ENCODE measurements at places on chromosomes 3 and 15.

DNA sequence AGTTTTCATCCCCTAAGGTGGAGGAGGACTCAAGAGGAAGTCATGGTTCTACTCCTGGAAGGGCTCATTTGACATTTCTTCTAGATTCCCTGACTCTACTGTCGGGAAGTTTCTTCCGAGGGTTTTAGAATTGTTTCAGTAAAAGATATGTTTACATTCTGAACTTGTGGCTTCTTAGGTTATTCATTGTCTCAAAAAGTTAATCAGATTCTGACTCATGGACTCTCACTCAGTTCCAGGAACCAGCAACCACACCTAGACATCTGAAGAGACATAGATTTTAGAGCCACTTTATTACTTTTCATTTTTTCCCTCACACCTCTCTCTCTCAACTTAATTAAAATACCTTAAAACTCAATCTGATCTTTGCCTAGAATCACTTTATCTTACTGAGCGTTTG is 862.6 kb downstream of the AGBL1 start:
- DNase-seq, result no peak

DNA sequence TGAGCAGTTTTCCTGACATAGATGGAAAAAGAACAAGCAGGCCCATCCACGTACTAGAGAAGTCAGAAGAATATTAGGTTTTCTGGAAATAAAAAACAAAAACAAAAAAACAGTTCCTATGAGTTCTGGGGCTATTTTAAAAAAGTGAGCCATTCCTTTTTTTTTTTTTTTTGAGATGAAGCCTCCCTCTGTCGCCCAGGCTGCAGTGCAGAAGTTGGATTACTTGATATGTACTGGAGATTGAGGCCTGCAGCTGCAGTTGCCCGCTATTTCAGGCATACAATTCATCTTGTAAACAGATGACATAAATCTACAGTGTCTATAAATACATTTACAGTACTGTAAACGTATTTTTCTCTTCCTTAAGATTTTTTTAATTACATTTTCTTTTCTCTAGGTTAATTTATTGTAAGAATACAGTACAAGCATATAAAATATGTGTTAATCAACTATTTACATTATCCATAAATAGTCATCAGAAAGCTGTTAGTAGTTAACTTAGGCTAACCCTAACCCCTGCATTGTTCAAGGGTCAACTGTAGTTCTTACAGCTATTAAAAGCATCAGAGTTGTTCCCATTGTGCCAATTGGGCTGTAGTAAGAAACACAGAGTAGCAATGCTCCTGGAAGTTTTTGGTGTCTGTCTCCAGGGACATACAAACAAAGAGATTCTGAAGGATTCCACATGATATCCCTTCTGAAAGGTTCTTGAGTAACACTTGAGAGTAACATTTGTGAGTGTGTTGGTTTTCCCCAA is 11.2 kb upstream of the ACTL6A start:
- no peak for DNase-seq

DNA sequence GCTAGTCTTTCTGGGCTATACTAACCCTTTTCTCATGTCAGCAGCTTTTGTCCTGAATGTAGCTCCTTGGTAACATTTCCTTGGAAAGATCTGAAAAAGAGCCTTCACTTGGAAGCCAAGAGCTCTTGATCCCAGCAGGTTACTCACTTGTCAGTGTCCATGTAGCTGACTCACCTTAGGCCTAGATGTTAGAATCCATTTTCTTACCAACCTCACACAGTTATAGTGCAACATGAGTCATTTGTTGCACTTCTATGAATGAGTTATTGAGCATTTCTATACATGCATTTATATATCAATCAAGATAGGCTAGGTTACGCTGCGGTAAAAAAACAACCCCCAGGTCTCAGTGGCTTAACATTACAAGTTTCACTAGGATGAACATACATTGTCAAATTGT is 106.8 kb upstream of the SLC7A14 start:
- DNase-seq, result no peak

DNA sequence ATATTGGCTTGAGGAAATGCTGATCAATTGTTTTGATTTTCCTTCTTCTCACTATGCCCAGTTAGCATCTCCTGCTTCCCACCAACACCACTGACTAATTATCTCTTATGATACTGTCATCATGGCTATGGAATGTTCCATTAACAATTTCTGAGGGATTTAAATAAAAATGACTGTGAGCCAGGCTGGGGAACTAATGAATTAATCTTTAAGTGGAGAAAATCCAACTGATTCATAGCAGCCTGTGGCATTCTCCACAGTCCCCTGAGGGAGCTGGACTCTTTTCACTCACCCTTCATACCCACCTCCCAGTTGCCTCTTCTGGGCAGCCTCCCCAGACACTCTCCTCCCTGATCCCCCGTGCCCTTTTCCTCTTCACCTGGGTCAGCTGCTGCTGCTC is 353.6 kb downstream of the CLSTN2 start:
- no peak for DNase-seq

- DNase-seq, result no peak
Measured at GRCh38 chr3:32437896-32438295, 46.2 kb downstream of the CMTM7 start.

DNA sequence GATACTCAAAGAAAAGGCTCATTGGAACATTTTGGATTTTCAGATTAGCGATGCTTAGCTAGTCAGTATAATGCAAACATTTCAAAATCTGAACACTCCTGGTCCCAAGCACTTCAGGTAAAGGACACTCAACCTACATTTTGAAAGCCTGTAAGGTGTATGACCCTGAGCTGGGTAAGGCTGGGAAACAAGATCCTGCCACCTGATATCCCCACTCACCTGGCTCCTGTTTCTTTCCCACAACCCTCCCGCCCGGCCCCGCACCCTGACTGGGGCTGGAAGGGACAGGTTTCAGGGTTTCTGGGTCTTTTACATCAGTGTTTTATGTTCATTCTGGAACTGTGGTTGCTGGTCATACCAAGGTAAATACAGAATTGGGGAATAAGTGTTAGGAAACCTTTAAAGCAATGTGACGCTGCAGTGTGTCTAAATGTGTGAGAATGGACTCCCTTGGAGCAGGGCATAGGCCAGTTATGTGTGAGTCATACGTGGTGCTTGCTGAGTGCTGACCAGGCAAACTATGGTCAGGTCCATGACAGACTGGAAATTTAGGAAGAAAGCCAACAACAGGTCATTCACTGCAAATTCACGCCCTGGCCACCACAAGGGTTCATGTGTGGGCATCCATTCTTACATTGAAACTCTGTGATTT is 22.9 kb downstream of the CTXND1 start:
- no peak for DNase-seq

GRCh38 chr3:186990878-186991308 is 60.6 kb downstream of the ST6GAL1 start:
- peak; percentile 20 for DNase-seq

- DNase-seq, result no peak
Measured at GRCh38 chr3:142356818-142357217, 91.0 kb downstream of the XRN1 start.

- no peak for DNase-seq
Measured at GRCh38 chr3:59695860-59696259, 646.0 kb upstream of the CFAP20DC start.

DNA sequence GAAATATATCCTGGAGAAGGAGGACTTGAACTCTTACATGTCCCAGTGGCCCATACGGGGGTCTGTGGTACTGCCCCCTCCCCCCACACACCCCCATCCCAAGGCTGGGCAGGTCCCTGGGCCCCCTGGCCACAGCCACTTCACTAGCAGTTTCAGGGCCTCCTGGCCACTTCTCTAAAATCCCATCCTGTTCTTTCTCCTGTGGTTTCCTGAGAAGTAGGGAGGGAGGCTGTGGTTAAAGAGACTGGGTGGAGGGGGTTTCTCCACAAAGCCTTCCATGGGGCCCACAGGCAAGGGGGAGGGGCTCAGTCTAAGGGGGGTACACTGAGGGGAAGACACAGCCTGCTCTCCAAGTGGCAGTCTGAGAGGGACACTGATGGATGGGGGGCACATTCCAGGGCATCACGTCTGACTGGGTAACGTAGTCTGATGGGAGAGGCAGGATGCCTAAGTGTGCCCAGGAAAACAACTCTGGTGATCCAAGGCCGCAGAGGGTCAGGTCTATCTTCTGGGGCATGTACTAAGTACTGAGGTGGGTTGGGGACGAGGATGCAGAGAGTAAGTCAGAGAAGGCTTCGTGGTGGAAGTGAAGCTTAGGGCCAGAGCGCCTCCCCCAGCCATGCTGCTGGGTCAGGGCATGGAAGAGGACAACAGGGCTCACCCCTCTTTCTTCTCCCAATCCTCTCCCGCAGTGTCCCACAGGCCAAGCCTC is 48.0 kb upstream of the C15orf39 start:
- no peak for DNase-seq

DNA sequence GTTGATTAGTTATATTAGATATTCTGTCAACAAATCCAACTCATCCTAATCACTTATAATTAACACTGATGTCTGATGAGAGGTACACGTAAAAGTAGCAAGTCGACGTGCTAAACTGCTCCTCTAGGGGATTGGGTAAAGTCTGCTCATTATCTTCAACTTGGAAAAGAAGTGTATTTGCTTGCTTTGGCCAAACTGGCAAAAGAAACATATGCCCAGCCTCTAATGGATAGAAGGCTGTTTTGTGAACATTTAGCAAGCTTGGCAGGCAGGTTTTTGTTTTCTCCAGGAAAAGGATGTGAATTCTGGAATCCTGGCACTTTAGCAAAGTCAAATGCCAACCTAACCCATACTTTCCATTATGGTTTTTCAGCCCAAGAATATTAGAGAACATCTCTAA is 264.8 kb downstream of the TBL1XR1 start:
- DNase-seq, result no peak

DNA sequence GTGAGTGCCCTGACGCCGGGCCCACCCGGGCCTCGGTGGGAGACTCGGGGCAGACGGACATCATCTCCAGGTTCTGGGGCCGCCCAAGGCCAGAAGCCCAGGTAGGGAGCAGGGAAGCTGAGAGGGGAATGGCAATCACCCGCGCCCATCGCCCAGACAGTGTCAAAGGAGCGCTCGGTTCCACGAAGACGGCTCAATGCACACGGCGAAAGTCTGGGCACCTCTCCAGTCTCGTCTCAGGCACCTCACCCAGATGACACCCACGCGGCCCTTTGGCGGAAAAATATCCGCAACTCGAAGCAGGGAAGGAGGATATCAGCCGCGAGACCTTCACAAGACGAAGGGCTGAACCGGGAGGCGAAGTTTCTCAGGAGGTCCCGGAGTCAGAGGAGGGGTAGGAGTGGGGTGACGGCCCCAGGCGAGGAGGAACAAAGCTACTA is 916 bp downstream of the IL17RD start:
- peak; percentile 46 for DNase-seq

- no peak for DNase-seq
Measured at GRCh38 chr15:39788800-39789565, 6.3 kb upstream of the FSIP1 start.

DNA sequence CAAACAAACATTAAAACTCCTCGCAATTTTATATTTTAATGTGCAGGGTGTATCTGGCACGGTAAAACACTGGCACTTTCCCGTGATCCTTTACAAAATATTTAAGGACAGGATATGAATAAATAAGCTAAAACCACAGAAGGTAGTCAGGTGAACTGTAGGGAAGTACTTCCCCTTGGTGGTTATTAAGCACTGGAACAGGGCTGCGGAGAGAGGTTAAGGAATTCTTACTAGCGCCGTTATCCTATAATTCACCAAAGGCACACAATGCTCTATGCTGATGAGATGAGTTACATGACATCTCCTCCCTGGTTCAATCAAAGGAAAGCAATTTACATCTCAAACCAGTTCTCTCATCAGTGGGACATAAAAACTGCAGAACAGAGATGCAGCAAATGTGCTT is 289.8 kb downstream of the ZBTB20 start:
- no peak for DNase-seq

DNA sequence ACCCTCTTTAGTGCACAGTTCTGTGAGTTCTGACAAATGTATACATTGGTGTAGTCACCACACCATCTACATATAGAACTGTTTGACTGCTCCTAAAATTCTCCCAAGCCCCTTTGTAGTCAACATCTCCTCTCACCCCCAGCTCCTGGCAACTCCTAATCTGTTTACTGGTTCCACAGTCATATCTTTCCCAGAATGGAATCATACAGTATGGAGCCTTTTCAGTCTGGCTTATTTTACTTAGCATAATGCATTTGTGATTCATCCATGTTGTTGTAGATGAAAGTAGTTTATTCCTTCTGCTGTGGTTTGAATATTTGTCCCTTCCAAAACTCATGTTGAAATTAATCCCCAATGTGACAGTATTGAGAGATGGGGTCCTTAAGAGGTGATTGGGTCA is 41.6 kb upstream of the CCDC174 start:
- no peak for DNase-seq

- no peak for DNase-seq
Measured at GRCh38 chr3:131178710-131179375, 152.2 kb downstream of the NEK11 start.

DNA sequence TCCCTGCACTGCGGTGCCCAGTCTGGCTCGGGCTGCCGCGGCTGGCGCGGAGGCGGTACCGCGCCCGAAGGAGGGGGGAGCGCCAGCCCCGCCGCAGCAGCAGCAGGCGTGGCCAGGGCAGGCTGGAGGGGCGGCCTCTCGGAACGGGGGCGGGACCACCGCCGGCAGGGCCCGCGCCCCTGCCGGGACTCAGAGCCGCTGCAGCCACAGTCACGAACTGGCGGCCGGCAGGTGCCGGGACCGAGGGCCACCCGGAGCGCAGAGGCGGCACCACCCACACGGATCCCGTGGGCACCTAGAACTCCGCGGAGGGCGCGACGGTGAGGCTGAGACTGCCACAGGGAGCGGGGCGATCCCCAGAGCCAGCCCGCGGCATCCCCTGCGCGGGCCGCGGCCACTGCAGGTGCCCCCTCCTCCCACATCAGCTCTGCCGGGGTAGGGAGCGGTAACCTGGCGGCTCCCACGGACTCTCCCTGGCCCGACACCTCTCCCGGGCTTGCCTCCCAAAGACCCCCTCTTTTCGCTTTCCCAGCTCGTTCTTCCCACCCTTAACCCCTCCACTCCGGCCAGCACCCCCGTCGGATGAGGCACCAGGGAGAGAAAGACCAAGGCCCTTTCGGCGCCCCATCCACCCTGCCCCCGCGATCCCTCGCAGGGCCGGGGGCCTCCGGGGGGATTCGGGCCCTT is at the start of gene VWA5B2:
Gene VWA5B2 (plus strand): TSS at position 192 of the 687 bp plus-strand sequence. CDS start 944 bp downstream, outside the sequence.
- DNase-seq, result peak; percentile 73

DNA sequence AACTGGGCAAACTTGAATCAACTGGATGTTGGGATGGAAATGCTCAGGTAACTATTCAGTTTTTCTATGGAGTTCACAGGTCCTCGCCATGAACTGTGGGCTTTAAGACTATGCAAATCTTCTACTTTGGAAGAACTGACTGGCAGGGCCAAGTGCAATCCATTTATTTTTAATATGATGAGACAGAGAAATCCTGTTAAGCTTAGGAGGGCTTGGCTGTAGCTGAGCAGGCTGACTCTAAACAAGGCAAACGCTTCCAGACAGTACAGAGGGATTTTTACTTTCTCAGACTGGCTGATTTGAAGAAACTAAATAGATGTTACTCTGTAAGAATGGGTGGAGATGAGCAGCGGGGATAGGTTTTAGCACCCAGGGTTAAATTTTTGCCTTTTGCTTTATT is 194.2 kb upstream of the ICE2 start:
- no peak for DNase-seq

DNA sequence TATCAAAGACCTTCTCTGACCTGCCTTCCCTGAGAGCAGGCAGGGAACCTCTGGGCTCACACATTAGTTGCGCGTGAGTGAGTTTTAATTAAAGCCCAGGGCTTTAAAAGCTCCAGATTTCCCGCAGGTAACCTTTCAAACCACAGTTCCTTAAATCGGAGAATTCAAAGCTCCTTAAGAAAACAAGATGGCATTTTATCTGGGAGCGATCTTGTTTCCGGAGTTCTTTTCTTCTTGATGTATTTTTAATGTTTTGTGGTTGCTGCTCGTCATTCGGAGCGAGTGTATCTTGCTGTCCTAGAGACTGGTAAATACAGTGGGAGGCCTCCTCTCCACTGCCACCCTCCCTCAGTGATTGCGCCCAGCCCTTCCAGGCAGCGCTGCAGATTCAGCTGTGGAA is 284.3 kb downstream of the CLSTN2 start:
- DNase-seq, result no peak
